Activated CD4-positive, alpha-beta T cell treated with anti-CD3 and anti-CD28 coated beads, Interleukin-2, amount 50 U/mL, for 4 hours (primary cell): ENCODE measurements at places on chromosomes 6 and 20.

- DNase-seq: no peak
Observed at GRCh38 chr6:85368631-85369030, 81.3 kb upstream of the NT5E start.

- no peak for DNase-seq
Observed at GRCh38 chr6:29524044-29524443, 35.5 kb downstream of the UBD start.

GRCh38 chr6:128742900-128743299 lies 140.0 kb upstream of the LAMA2 start:
- DNase-seq: no peak

- DNase-seq: no peak
Observed at GRCh38 chr20:33124261-33124660, 43.7 kb upstream of the BPIFA2 start.

GRCh38 chr20:17500826-17501225 lies 30.4 kb downstream of the BFSP1 start:
- DNase-seq: no peak
